Stimulated activated CD4-positive, alpha-beta T cell treated with anti-CD3 and anti-CD28 coated beads, TNF-alpha, amount 100 ng/mL, for 48 hours (primary cell): ENCODE measurements at places on chromosomes 16 and 17.

- no peak for DNase-seq
Observed at GRCh38 chr17:35082073-35082657, 18.7 kb upstream of the RFFL start.

DNA sequence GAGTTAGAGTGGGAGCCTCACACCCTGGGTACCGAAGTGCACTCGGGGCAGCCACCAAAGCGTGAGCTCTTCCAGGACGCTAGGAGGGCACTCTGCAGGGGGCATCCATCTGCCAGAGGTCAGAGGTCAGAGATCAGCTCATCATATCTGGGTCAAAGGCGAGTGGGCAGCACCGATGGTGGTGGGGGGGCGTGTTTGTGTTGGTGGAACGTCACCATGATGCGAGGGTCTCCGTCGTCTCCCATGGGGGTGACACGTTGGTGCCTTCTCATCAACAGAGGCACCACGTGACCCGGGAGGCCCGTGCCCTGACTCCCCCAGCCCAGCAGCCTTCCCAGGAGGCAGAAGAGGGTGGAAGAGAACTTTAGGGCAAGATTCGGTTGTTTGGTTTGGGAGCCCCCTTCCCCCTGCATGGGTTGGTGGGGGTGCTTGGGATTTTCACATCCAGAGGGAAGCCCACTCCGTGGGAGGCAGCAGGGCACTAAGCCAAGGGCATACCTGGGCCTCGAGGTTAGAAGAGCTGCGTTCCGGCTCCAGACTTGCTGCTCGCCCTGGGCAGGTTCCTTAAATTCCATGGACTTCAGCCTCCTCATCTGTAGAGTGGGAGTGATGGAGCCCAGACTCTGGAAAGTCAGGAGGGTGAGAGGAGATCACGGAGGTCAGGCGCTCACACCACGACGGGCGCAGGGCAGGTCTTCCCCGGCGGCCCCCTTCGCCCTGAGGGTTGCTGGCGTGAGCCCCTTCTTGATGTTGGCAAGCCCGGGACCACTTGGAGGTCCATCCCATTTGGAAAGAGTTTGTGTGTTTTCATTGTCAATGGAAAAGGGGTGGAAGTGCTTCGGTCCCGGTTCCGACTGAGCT, 14.0 kb downstream of the CRISPLD2 start:
- DNase-seq = no peak

GRCh38 chr17:56902348-56902747, 11.5 kb downstream of the TRIM25 start:
- DNase-seq = no peak

DNA sequence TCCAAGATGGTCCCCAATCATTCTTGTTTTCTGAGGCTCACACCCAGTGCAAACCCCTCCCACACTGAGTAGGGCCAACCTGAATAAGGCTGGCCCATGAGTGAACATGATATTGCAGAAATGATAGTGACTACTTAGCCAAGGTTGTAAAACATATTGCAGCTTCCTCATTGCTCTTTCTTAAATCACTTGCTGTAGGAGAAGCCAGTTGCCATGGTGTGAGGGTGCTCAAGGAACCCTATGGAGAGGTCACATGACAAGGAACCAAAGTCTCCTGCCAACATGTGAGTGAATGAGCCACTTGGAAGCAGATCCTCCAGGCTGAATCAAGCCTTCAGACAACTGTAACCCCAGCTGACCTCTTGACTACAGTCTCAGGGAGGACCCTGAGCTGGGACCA, 191.4 kb downstream of the RGS9 start:
- no peak for DNase-seq

- peak; percentile 73 for DNase-seq
Observed at GRCh38 chr17:44971776-44972483, 3.8 kb upstream of the C1QL1 start.

DNA sequence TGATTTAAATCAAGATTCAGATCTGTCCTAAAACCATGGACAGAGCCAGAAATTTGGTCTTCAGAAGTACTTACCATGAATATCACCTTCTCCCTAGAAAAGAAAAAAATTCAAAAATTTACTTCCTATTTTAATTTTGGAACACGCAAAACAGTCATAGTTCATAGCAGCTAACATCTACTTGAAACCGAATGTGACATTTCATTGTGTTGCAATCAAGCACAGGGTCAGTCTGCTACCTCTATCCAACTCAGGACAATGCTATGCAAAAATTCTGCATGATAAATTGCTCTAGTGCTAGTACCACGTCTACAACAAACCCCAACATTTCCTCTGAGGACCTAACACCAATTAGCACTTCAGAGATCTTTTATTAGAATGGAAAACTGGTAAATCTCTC, 7.7 kb downstream of the JPT1 start:
- no peak for DNase-seq
